Right renal pelvis (tissue), 4 donors: ENCODE measurements at places on chromosomes 7 and 10. TPM values are rescaled to one million over a fixed set of nuclear protein-coding genes. Genes with fewer than 3 reads are reported as not detected.

CYP3A7 gene
- 0.51 TPM for polyA plus RNA-seq

SEMA3A gene
- 15.6 TPM for polyA plus RNA-seq

GPR146 gene
- polyA plus RNA-seq, result 3.0 TPM

ALOX5 gene
- 1.9 TPM for polyA plus RNA-seq

HMX3 gene
- polyA plus RNA-seq, result not detected

C10orf53 gene
- not detected for polyA plus RNA-seq

FBXL13 gene
- 2.0 TPM for polyA plus RNA-seq

FKBP9 gene
- polyA plus RNA-seq, result 157 TPM

HDAC9 gene
- 11.1 TPM for polyA plus RNA-seq

GPR158 gene
- 0.25 TPM for polyA plus RNA-seq

PRLHR gene
- polyA plus RNA-seq, result not detected

PNLIPRP2 gene
- not detected for polyA plus RNA-seq

C10orf105 gene
- 0.15 TPM for polyA plus RNA-seq

ATOH7 gene
- 1.4 TPM for polyA plus RNA-seq

PHKG1 gene
- polyA plus RNA-seq, result 1.3 TPM

ZCWPW1 gene
- 5.5 TPM for polyA plus RNA-seq

CTAGE4 gene
- polyA plus RNA-seq, result 3.6 TPM

SPDYE6 gene
- polyA plus RNA-seq, result 1.2 TPM

VPS37D gene
- 15.5 TPM for polyA plus RNA-seq

ZNF467 gene
- polyA plus RNA-seq, result 25.5 TPM

OR2A5 gene
- 0.10 TPM for polyA plus RNA-seq

PIK3AP1 gene
- polyA plus RNA-seq, result 5.5 TPM

PARD3 gene
- 76.2 TPM for polyA plus RNA-seq

AQP1 gene
- 195 TPM for polyA plus RNA-seq

MYH16 gene
- polyA plus RNA-seq, result not detected

PAX4 gene
- polyA plus RNA-seq, result not detected

CPED1 gene
- polyA plus RNA-seq, result 44.1 TPM

ITIH5 gene
- polyA plus RNA-seq, result 26.5 TPM

TRIM56 gene
- 17.2 TPM for polyA plus RNA-seq

GDF10 gene
- polyA plus RNA-seq, result 1.8 TPM

LRMDA gene
- polyA plus RNA-seq, result 21.8 TPM

CALD1 gene
- 229 TPM for polyA plus RNA-seq

IL2RA gene
- polyA plus RNA-seq, result 0.05 TPM

MKX gene
- polyA plus RNA-seq, result 0.45 TPM

SAP25 gene
- 2.7 TPM for polyA plus RNA-seq

POP7 gene
- polyA plus RNA-seq, result 23.4 TPM

HHEX gene
- polyA plus RNA-seq, result 8.5 TPM

NOC3L gene
- polyA plus RNA-seq, result 19.7 TPM

CYP26C1 gene
- 0.10 TPM for polyA plus RNA-seq

MICU1 gene
- polyA plus RNA-seq, result 84.9 TPM

TSPAN15 gene
- 58.2 TPM for polyA plus RNA-seq

H2BK1 gene
- not detected for polyA plus RNA-seq

AGBL3 gene
- 12.0 TPM for polyA plus RNA-seq

TRIP6 gene
- 66.1 TPM for polyA plus RNA-seq

CHST3 gene
- 19.1 TPM for polyA plus RNA-seq

ZNF277 gene
- polyA plus RNA-seq, result 41.4 TPM

LRRD1 gene
- polyA plus RNA-seq, result 0.60 TPM
